Bronchus fibroblast of lung (primary cell): ENCODE measurements at places on chromosomes 11 and 22. TPM values are rescaled to one million over a fixed set of nuclear protein-coding genes. Genes with fewer than 3 reads are reported as not detected.

The GNAZ gene
- 0.89 and 1.2 TPM in 2 replicates for total RNA-seq

The ART1 gene
- total RNA-seq: not detected in 2 replicates

The ANGPTL5 gene
- not detected in 2 replicates for total RNA-seq

The GPHA2 gene
- total RNA-seq: not detected in 2 replicates

The FAM181B gene
- total RNA-seq: under 0.01 TPM in 1 of 2 replicates, not detected in the other

The PATE4 gene
- not detected in 2 replicates for total RNA-seq

The CCDC88B gene
- total RNA-seq: 1.2 and 1.3 TPM in 2 replicates

The OR56A1 gene
- total RNA-seq: not detected in 2 replicates

The PHLDA2 gene
- total RNA-seq: 67.4 and 71.9 TPM in 2 replicates

The MAPK1 gene
- 40.9 and 49.6 TPM in 2 replicates for total RNA-seq

The OPCML gene
- total RNA-seq: not detected in 2 replicates

The SLC22A9 gene
- not detected in 2 replicates for total RNA-seq

The SPON1 gene
- total RNA-seq: 0.17 and 0.45 TPM in 2 replicates

The MIOX gene
- 0.17 TPM in 1 of 2 replicates, not detected in the other for total RNA-seq

The CASP5 gene
- not detected in 2 replicates for total RNA-seq

The DDIAS gene
- 7.1 and 7.3 TPM in 2 replicates for total RNA-seq

The LINC01488 gene
- not detected in 2 replicates for total RNA-seq

The A4GALT gene
- 9.2 and 9.4 TPM in 2 replicates for total RNA-seq

The MYBPC3 gene
- total RNA-seq: not detected in 2 replicates

The SERHL2 gene
- 2.4 and 3.0 TPM in 2 replicates for total RNA-seq

The DGCR6L gene
- 69.3 and 79.8 TPM in 2 replicates for total RNA-seq

The OR51B2 gene
- not detected in 2 replicates for total RNA-seq

The DKK3 gene
- 168 and 171 TPM in 2 replicates for total RNA-seq

The OR10A3 gene
- not detected in 2 replicates for total RNA-seq

The OR52I2 gene
- total RNA-seq: not detected in 2 replicates

The SOX10 gene
- not detected in 2 replicates for total RNA-seq

The BDNF gene
- total RNA-seq: 7.1 and 8.4 TPM in 2 replicates

The PARVA gene
- 25.3 and 27.4 TPM in 2 replicates for total RNA-seq

The SHANK3 gene
- 0.50 and 0.59 TPM in 2 replicates for total RNA-seq

The OR51E1 gene
- not detected in 2 replicates for total RNA-seq

The MPZL3 gene
- total RNA-seq: 0.30 and 0.34 TPM in 2 replicates

The E2F8 gene
- 3.3 and 3.9 TPM in 2 replicates for total RNA-seq

The LMO1 gene
- total RNA-seq: not detected in 2 replicates

The RIMBP3B gene
- total RNA-seq: 0.30 TPM in 1 of 2 replicates, not detected in the other

The PPARA gene
- total RNA-seq: 5.9 and 8.4 TPM in 2 replicates

The APOBEC3F gene
- 5.1 and 7.4 TPM in 2 replicates for total RNA-seq

The MMP13 gene
- total RNA-seq: not detected in 2 replicates

The SYT13 gene
- total RNA-seq: not detected in 2 replicates

The CLMP gene
- total RNA-seq: 74.0 and 90.7 TPM in 2 replicates

The MMP8 gene
- total RNA-seq: not detected in 2 replicates

The LYVE1 gene
- not detected in 2 replicates for total RNA-seq

The SEC14L3 gene
- total RNA-seq: not detected in 2 replicates

The DEPDC7 gene
- 4.0 and 4.5 TPM in 2 replicates for total RNA-seq

The SYT9 gene
- 0.17 TPM in 1 of 2 replicates, not detected in the other for total RNA-seq

The OVOL1 gene
- total RNA-seq: not detected in 2 replicates

The APOL5 gene
- not detected in 2 replicates for total RNA-seq

The UPK2 gene
- not detected in 2 replicates for total RNA-seq
